ENCODE measurements at places on chromosomes 2 and 18.
A peak's percentile ranks its signal among the peaks of the same experiment; 100 is the strongest.

GRCh38 chr18:11570769-11571412 lies 38.5 kb upstream of the SLC35G4 start:
- no peak for DNase-seq

- no peak for DNase-seq
Measured at GRCh38 chr2:126639276-126639675, 16.7 kb upstream of the GYPC start.

GRCh38 chr18:36045241-36045991 lies 21.9 kb downstream of the RPRD1A start:
- no peak for DNase-seq

GRCh38 chr2:70551167-70551566 lies 2.5 kb downstream of the TGFA start:
- DNase-seq, result no peak

DNA sequence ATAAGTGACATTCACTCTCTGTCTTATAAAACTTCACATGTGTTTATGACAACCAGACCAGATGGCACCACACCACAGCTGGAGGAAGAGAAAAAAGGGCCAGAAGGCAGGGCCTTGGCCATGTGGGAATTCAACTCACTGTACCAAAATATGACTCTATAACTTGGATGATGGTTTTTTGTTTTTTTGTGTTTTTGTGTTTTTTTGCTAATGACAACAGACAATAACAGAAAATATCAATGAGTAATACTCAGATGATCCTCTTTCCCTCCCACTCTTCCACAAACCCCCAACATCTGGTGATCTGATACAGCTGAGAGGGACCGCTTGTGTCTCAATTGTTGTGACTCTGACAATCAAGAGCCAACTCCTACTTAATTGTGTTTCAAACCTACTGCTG lies 12.4 kb downstream of the NMI start:
- DNase-seq, result no peak

GRCh38 chr18:67731851-67732250 lies 215.3 kb upstream of the DSEL start:
- no peak for DNase-seq

DNA sequence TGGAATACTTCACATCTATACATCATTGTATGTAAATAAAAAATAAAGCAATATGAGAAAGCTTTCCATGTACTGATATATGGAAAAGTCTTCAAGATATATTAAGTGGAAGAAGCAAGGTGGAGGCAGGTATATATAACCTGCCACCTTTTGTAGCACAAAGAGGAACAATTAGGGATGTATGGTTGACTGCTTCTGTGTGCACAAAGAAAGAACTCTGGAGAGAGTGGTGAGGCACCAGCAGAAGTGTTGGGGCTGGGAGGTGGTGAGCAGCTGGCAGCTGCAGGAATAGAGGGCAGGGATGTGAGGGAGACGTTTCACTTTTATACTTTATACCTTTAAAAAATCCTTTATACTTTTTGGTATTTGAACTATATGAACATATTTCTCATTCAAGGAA lies 26.1 kb downstream of the KIF5C start:
- no peak for DNase-seq

DNA sequence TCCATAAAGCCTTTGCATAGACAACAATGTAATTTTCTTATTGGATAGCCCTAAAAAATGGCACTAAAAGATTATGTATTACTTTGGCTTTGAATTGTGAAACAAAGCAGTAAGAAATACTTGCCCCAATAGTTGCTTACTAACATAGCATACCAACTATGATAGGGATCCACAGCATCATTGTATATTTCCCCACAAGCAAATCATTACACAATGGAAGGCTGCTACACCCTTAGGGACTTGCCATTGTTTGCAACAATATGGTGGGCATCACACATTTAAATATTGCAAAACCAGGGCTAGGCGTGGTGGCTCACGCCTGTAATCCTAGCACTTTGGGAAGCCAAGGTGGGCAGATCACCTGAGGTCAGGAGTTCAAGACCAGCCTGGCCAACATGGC lies 74.4 kb downstream of the CACNB4 start:
- DNase-seq, result no peak

DNA sequence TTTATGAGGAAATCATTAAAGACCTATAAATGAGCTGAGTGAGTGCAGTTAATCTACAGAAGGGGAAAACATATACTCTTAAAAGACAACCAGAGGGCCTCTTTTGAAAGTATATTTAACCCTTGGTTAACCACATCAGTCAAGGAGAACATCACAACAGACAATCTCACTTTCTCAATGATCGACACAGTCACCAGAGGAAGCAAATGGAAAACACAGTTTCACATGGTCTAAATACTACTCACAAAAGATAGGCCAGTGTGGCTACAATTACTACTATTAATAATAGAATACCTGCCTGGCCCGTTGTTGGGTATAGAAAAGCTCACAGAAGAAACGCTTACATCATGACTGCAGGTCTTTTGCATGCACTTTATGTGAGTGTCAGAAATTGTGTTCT lies 426.2 kb downstream of the NCKAP5 start:
- DNase-seq, result no peak

- no peak for DNase-seq
Measured at GRCh38 chr2:38835990-38836389, 39.7 kb downstream of the DHX57 start.

- DNase-seq, result no peak
Measured at GRCh38 chr2:21367421-21367820, 243.7 kb downstream of the TDRD15 start.

- no peak for DNase-seq
Measured at GRCh38 chr18:32759611-32760167, 13.1 kb downstream of the KLHL14 start.

DNA sequence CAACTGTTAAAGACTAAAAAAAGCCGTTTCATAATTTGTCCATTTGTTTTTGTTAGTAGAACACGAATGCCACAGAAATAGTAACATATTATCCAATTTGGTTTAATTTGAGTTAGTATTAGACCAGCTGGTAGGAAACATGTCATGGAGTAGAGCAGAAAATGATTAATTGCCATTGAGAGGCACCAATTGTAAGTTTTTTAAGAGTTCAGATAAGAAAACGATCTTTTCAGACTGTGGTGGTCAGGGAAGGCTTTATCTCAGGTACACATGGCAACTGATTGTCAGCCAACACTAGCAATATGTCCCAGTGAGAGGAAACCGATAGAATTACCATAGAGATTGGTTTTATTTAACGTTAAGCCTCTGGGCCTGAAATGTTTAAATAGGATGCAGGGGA lies 438.2 kb upstream of the MAP2 start:
- DNase-seq, result no peak

GRCh38 chr2:132620115-132620514 lies 49.9 kb downstream of the LYPD1 start:
- no peak for DNase-seq

DNA sequence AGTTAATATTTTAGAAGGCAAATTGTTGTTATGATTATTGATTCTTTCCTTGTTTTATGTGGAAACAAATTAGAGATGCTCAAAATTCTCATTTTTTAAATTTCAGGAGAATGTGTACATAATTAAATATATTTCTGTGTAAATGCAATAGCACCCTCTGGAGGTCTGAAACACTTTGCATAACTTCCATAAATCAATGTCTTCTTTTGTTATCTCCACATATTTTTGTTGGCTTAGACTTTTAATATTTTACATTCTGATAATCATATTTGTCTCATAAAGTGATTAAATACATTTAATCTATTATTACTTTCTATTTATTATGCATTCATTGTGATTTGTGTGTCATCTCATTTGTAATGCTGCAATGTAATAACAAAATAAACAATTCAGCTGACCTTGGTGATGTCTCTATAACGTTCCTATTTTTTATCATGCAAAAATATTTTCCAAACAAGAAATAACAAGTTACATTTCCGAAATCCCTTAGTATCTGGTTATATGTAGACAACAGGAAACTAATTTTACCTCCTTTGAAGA lies 201.8 kb upstream of the GALNT5 start:
- no peak for DNase-seq

DNA sequence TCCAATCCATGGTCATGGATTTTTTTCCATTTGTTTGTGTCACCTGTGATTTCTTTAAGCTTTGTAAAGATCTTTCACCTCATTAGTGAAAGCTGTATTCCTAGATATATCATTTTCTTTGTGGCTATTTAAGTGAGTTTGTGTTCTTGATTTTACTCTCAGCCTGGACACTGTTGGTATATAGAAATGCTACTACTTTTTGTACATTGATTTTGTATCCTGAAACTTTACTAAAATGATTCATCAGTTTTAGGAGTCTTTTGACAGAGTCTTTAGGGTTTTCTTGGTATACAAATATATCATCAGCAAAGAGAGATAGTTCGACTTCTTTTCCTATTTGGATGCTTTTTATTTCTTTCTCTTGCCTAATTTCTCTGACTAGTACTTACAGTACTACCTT lies 12.3 kb downstream of the GKN2 start:
- no peak for DNase-seq

GRCh38 chr2:222622910-222623309 lies 33.0 kb downstream of the FARSB start:
- DNase-seq, result no peak

DNA sequence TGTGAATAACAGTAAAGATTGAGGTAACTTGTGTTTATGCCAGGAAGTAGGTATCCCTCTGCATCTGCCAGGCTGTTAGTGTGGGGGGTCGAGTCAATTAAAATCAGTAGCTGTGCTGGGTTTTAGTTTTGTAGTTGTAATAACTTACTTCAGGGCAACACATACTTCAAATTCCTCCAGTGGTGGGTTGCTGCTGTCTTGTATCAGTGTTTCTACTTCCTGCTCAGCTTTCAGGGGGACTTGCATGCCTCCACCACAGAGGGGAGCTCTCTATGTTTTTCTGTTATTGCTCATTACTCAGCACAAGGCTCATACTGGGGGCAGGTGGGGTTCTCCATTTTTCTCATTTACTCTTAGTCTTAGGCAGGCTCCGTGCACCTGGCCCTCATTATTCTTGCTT lies 136.8 kb downstream of the CAPN13 start:
- DNase-seq, result no peak

GRCh38 chr2:78063246-78064020 lies 541.3 kb upstream of the LRRTM4 start:
- no peak for DNase-seq

- DNase-seq, result peak; percentile 3
Measured at GRCh38 chr2:7272210-7272609, 355.0 kb downstream of the RNF144A start.

GRCh38 chr2:85439986-85440385 lies 21.5 kb downstream of the SH2D6 start:
- no peak for DNase-seq

- no peak for DNase-seq
Measured at GRCh38 chr2:168641636-168642035, 160.8 kb upstream of the NOSTRIN start.

DNA sequence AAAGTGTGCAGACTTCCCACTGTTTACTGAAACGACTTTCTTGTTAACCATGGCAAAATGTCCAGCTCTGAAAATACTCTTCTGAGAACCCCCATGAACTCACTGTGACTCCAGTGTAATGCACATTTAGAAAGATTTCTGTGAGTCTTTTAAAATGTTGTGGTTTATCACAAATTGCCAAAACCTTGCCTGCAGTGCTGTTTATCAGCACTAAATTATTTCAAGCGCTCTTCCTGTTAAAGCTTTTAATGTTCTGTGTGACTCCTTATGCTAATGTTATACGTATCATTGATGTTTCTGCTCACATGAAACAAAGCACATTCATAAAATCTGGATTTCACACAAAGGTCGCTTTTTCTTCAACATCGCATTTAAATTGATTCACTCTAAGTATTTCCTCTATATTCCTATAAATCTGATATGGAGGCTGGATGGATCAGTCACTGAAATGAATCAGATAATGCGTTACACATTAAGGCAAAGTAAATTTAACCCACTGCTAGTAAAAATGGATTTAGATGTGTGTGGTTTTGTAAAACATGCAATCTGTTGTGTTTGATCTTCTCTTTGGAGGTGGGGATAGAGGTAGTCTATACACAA lies 521.2 kb downstream of the NYAP2 start:
- no peak for DNase-seq

DNA sequence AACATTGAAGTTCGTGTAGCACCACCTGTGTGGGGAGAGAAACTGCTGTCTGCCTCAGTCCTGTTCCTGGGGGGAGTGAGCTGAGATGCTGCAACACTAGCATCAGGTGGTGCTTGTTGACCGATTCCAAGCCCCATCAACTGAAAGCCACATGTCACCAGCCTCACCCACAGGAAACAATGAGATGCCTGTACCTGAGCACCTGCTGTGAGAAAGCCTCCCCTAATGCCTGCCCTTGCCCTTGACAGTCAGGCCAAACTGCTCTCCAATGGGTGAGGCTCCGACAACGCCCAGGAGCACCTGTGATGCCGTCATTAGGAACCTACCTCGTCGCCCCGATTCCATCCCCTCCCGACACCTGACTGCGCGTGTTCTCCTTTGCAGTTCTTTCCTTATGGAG lies 104.6 kb downstream of the SMC6 start:
- no peak for DNase-seq

DNA sequence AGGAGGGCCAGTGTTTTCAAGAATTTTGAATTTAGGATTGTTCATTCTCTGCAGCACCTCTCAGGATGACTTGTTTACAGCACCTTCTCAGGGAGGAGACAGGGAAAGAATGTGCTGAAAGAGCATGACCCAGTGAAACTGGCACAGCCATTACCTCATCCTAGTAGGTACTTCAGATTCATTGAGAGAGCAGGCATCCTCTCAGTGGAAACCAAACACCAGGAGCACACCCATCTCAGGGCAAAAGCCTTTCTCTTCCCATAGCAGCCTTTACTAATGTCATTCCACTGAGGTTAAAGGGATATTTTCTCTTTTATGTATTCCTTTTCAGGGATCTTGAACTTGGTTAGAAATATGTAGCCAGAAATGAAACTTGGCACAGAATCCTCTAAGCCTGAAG lies 2.6 kb downstream of the MAP2 start:
- no peak for DNase-seq

- DNase-seq, result no peak
Measured at GRCh38 chr18:2104620-2105462, 466.5 kb downstream of the METTL4 start.

DNA sequence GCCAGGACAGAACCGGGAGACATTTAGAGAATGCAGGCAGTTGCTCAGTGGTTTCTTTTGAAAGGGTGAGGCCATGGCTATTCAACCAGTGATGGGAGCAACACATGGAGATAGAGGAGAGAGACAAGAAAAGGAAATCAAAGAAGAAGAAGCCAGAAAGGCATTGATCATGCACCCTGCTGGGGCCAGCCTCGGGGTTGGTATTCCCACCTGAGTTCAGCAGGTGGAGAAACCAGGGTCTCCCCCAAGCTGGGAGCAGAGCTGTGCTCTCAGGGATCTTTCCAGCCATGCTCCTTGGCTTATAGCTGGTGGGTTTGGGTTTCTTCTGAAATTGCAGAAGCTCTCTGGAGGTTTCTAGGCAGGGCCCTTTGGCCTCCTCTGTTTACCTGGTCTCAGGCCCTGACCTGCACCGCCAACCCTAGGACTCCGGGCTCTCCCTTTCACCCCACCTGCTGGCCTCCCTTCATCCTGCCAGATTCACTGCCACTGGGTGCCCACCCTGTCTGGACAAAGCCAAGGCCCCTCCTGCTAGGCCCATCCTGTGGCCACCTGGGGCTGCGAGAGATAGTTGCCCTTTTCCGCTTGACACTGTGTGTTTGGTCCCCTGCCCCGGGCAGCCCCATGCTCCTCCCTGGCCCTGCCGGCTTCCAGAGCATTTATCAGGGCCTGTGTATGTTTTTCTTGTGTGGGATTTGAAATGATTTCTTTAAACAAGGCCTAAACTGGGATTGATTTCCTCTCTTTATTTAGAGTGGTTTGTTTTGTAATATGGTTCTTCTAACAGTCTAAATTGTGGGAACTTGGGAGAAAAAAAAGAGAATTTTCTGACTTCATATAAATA lies 126.7 kb downstream of the DDX1 start:
- DNase-seq, result no peak

All from AG04449 (cell line).